Activated naive CD8-positive, alpha-beta T cell treated with anti-CD3 and anti-CD28 coated beads, Interleukin-2, amount 10 ng/mL, durations not matched to agents 7 days and 5 days (primary cell): ENCODE measurements at places on chromosomes 4 and X. TPM values are rescaled to one million over a fixed set of nuclear protein-coding genes. Genes with fewer than 3 reads are reported as not detected.

The HTRA3 gene
- total RNA-seq = not detected

The PPM1K gene
- total RNA-seq = 81.4 TPM

The ZNF157 gene
- total RNA-seq = 0.83 TPM

The UNC5C gene
- total RNA-seq = not detected

The UGT2A1 gene
- not detected for total RNA-seq

- DNase-seq = no peak
These were observed 161.1 kb upstream of the NAP1L5 start for GRCh38 chr4:88858752-88859151.

GRCh38 chr4:22573641-22574040 is 57.8 kb upstream of the ADGRA3 start:
- DNase-seq = no peak

DNA sequence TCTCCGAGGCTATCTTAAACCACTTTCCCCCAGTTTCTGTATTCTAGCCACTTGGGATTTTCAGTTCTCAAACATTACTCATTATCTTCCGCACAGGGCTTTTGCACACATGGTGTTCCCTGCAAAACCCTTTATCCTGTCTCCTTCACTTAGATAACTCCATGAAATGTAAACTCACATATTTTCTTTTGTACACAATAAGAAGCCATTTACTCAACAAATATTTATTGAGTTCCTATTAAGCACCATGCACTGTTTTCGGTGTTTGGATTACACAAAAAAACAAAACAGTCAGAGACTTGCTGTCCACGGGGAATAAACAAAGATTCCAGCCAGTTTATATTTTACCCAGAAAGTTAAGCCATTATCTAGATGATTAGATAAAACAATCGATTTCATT is 42.5 kb upstream of the UNC5C start:
- DNase-seq = no peak

- no peak for DNase-seq
These were observed at the start of gene C4orf54 for GRCh38 chr4:99657798-99658197. Gene C4orf54 (minus strand): TSS chr4:99657828. CDS start chr4:99654648, 3,180 bp downstream.

DNA sequence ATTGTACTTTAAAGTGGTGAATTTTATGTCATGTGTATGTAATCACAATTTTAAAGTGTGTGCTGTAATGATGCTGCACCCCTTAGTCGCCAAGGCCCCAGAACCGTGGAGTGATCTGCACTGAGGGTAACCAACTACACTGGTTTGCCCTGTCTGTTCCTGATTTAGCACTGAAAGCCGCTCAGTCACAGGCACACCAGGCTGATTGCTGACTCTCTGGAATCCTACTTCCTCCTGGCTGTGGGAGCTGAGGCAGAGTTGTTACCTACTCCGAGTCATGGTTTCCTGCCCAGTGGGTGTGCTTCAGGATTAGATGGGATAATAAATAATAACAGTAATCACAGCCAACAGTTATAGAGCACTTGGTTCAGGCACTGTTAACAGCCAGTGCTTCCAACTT is 645.4 kb downstream of the BCOR start:
- DNase-seq = no peak

DNA sequence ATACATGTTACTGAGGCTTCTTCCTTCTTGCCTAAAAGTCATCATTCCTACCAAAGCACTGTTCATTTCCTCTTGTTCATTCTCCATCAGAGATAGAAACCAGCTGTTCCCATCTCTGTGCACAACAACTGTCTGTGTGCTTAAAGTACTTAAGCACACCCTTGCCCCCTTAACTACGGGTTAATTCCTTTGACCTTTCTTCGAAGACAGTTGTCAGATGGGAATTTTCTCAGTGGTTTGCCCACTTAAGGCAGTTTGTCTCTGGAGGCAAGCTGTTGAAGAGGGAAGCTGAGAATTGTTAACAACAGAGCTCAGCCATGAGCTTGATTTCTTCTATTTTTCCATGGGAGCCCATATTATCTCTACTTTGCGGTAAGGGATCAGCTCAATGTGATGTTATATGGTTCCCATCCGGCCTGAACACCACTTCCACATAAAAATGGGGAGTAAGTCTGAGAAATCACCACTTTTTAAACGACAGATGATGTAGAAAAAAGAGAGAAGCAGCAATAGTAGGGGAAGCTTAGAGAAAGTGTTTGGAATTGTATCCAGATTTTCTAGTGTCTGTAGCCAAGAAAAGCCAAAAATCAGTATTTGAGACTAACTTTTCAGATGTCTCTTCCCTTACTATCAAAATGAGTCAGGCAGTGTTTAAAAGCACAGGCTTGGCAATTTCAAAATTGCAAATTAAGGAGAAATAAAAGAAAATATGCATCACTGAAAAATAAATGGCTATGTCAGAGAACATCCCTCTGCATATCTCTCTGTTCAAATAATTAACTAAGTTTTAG is 194.4 kb downstream of the SLIT2 start:
- no peak for DNase-seq

- no peak for DNase-seq
These were observed 82.2 kb downstream of the SH3KBP1 start for GRCh38 chrX:19805046-19805690.

DNA sequence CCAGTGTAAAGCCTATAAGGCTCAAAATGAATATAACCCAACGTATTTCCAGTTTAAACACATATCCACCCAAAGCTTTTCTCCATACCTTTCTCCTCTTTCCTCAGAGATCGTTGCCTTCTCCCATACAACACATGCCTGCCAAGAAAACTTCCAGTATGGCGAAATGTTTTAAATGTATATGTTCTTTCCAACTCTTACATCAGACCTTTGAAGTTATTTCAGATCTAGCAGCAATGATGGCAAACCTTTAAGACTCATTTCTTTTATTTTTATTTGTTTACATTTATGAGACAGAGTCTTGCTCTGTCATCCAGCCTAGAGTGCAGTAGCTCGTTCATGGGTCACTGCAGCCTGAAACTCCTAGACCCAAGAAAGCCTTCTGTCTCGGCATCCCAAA is 265.4 kb downstream of the BMPR1B start:
- no peak for DNase-seq

GRCh38 chr4:20983763-20984575 is 283.7 kb downstream of the PACRGL start:
- DNase-seq = no peak

DNA sequence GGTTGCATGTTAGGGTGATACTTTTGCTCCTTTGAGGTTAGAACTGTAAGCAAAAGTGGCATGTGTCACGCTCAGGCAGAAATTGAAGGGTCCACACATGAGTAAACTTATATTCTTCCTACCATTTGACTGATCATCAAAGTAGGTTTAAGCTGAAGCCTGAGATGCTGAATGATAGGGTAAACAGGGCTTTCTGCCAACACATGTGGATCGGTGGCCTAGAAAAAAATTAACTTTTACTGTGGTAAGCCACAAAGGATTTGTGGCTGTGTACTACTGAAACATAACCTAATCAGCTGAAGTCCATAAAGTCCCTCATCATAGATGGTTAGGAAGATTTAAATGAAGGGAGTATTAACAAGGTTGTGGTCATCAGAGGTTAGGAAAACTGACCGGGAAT is 1070.1 kb downstream of the STPG2 start:
- DNase-seq = no peak

GRCh38 chrX:70422851-70423341 is at the start of gene GDPD2:
Gene GDPD2 (plus strand): TSS chrX:70423314. CDS start chrX:70424985, 1,671 bp downstream.
- no peak for DNase-seq

DNA sequence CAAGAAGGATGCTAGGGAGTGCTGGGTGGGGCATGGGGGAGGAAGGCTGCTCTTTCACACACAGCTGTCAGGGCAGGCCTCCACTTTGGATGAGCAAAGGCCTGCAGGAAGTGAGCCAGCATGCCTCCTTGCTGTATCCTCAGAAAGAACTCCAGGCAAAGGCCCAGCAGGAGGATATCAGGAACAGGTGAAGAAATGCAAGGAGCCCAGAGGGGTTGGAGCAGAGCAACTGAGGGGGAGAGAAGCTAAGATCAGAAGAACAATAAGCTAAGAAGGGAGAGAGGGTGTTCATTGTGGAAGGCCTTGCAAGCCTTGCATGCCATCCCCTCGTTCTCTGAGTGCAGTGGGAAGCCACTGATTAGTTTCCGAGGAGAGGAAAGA is 115.1 kb downstream of the CAMK2D start:
- no peak for DNase-seq

GRCh38 chr4:1111259-1111809 is 2.0 kb downstream of the RNF212 start:
- no peak for DNase-seq

- DNase-seq = no peak
These were observed 58.1 kb downstream of the DCHS2 start for GRCh38 chr4:154433543-154433942.

DNA sequence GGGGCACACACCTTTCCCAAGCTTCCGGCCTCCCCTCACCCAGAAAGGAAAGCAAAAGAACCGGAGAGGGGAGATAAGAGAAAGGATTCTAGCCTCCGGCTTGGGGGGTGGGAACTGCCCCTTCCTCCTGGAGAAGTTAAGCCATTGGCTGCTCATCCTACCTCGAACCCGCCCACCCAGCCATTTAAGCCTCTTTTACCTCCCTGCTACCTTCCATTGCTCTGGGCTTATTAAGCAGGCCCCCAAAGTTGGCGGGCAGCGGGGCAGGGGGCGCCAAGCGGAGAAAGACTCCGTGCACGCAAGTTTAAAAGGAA is 2.3 kb downstream of the MAML3 start:
- DNase-seq = no peak

DNA sequence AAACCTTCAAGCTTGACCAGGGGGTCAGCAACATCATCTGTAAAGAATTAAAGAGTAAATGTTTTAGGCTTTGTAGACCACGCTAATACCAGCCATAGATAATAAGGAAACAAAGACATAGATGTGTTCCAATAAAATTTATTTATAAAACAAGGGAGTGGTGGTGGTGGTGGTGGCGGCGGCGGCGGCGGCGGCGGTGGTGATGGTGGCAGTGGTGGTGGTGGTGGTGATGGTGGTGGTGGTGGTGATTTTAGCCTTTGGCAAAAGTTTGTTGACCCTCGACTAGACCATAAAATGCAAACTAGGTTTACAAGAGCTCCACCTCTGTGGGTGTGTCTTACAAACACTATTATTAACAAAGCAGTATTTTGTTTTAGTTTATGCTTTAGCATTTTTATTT is 222.3 kb upstream of the SPOCK3 start:
- DNase-seq = no peak

DNA sequence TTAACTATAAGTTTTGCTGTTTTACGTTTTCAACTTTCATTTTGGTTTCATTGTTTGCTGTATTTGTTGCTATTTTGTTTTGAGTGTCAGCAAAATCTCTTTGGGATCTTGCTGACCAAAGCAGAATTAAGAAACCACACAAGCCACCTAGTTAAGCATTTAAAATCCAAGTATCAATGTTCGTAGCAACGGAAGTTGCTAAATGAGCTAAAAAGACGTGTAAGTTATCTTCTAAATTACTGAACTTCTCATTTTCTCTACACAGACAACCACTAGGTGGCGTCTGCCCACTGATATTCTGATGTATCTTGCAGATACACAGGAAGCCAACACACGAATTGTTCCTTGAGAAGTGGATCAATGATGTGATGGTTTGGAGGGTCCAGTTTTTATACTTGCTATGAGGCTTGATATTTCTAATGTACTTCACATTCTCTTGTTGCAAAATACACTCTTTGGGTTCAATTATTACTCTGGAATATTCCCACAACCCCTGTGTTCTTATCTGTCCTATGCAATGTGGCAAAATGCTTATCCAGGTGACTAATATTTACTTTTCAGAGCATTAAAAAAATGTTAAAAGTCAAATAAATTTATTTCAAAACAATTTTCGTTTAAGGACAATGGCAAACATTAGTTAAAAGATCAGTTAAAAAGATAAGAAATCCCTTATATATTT is 250.5 kb downstream of the TECRL start:
- DNase-seq = no peak

GRCh38 chr4:8439914-8440491 is 520 bp downstream of the ACOX3 start:
- no peak for DNase-seq

DNA sequence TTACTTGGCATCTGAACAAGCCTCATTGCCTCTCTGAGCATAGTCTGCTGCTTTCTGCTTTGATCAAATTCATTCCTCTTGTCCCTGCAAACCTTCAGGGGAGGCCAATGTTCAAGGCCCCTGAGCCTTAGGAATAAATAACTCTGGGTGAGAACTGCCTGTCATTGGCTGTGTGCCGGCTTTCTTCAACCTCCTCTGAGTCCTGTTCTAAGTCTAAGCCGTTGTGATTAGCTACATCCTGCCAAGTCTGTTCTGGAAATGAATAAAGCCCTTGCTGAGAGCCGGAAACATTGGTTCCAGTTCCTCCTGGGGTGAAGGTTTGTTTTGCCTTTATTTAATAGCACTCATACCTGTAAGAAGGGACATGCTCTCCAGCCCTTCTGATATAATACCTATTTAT is 13.8 kb downstream of the RNF4 start:
- no peak for DNase-seq
